Stimulated activated CD8-positive, alpha-beta memory T cell treated with anti-CD3 and anti-CD28 coated beads, Interleukin-7, amount 100 ng/mL, for 4 hours (primary cell): ENCODE measurements at places on chromosomes 3 and 15.

- DNase-seq: no peak
Observed at GRCh38 chr3:163779396-163780344, 1298.6 kb downstream of the SI start.

- DNase-seq: no peak
Observed at GRCh38 chr3:112776000-112776399, 70.7 kb downstream of the CD200R1L start.

DNA sequence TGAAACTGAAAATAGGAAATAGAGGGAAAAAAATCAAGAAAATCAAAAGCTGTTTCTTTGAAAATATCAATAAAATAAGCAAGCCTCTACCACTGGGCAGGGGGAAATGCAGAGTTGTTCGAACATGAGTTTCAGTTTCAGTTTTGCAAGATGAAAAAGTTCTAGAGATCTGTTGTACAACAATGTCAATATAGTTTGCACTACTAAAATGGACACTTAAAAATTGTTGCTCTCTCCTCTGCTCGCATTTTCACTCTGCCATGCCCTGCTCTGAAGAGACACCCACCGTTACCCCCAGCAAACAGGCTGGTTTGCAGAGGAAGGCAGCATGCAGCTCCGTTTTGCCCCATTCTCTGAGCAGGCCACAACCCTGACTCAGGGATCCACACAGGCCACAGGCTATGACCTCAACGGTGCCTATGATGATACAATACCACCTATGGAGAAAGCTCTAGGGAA lies 64.5 kb downstream of the ZNF148 start:
- peak; percentile 30 for DNase-seq

- DNase-seq: no peak
Observed at GRCh38 chr15:32646291-32646690, 4.8 kb downstream of the SCG5 start.

GRCh38 chr3:47614788-47615187 lies 36.1 kb upstream of the CSPG5 start:
- DNase-seq: no peak

DNA sequence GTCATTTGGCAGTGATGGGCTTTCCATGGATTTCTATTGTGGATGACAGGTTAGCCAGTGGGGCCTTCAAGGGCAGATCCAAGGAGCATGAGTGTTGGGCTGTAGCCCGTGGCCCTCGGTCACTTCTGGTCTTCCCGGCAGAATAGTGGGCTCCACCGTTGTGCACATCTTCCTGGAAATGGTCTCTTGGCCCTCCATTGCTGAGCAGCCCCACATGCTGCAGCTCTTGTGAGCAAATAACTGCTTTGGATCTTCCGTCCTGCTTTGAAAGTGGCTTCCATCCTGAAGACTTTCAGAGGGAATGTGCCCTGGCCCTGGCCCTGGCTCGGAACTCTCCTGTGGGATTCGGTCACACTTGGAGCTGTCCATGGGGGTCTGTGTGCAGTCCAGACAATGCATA lies 102.8 kb downstream of the SNRPN start:
- DNase-seq: no peak

DNA sequence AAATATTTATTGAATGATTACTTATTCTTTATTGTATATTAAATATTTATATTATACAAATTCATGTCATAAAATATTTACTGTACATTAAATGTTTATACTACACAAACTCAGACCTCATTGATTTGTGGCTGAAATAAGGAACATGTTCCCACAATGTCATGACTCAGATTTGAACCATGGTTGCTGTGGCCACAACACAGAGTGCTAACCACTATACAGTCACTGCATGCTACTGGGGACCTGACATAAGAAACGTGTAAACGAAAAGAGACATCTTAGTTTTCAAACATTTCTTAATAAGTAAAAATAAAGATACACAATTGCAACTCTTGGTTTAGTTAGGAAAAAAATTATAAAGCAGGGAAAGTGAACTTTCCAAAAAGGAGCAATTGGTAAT lies 99.1 kb upstream of the AGTR1 start:
- no peak for DNase-seq

DNA sequence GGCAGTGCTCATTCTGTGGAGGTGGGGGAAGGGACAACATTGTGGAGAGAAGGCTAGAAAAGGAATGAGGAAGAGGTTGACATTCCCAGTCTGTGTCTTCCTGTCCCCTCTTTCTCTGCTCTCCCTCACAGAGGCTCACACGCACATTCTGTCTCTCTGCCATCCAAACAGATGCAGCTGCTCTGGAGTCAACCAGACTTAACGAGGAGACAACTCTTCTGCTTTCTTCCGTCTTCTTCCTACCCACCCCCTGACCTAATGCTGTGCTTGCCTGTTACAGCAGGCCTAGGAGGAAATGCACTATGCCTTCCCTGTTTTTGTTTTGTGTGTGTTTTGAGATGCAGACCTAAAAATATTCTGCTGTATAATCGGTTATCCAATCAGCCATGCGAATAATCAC lies 121.9 kb downstream of the CACNA1D start:
- no peak for DNase-seq
